ENCODE measurements at places on chromosomes 12 and 14. TPM values are rescaled to one million over a fixed set of nuclear protein-coding genes. Genes with fewer than 3 reads are reported as not detected.
A peak's percentile ranks its signal among the peaks of the same experiment; 100 is the strongest.

DNA sequence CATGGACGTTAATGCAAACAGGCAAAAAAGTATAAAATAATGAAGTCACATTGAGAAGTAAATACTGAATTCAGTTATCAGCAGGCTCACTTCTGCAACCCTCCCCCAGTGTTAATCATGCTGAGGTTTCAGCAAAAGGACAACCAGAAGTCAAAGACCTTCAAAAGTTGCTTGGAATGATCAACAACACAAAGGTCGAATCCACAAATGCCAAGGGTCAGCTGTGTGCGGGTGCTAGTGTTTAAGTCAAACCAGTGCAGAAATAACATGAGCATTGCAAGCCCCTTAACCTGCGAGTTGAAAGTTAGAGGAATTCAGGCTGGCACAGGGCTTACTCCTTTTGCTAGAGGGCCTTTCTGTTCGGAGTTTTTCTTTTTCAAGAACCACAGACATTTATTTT lies 436.7 kb upstream of the SEL1L start:
- DNase-seq, result no peak
- no peaks in the 10 kb centered on the region for H3K4me1 ChIP-seq
- H3K4me3 ChIP-seq, result no peak overlapping the region
- H3K27me3 ChIP-seq, result no peaks in the 10 kb centered on the region

DNA sequence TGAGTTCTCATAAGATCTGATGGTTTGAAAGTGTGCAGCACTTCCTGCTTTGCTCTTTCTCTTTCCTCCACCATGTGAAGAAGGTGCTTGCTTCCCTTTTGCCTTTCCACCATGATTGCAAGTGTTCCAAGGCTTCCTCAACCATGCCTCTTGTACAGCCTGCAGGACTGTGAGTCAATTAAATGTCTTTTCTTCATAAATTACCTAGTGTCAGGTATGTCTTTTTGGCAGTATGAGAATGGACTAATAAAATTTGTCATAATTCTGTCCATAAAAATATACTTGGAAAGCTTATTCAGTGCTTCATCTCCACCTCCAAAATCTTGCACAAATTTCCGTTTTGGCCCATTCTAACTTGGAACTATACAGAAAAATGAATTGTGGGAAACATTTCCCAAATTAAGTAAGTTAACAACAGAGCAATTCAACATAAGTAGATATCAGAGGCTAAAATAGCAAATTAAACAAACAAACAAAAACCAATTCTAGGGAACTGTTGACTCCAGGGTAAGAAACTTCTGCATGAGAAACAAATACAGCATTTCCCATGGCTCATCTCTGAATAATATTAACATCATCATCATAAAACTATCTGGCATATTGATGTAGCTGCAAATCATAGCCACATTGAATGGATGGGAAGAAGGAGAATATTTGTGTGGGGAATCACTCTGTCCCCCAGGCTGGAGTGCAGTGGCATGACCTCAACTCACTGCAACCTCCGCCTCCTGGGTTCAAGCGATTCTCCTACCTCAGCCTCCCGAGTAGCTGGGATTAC lies 459.5 kb upstream of the FAR2 start:
- H3K27me3 ChIP-seq, result no peaks in the 10 kb centered on the region
- DNase-seq, result no peak
- no peak overlapping the region for H3K4me3 ChIP-seq
- no peaks in the 10 kb centered on the region for H3K4me1 ChIP-seq

DNA sequence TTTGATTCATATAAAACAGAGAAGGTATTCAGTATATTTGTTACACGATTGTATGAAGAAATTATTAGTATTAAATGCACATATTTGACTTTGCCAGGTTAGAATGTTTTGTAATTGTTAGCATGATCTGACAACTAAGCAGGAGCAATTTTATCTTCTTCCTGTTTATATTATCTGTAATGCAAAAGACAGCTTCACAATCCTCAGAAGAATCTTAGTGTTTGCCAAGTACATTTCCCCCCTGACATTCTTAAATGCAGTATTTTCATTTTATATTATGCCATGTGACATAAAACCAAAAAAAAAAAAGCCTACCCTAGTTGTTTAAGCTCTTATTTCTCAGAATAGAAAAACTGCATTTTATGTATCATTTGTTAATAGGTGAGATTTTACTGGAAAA lies 469.4 kb downstream of the FOXG1 start:
- no peak for DNase-seq
- no peaks in the 10 kb centered on the region for H3K4me1 ChIP-seq
- no peaks in the 10 kb centered on the region for H3K27me3 ChIP-seq
- no peaks in the 10 kb centered on the region for H3K36me3 ChIP-seq

- H3K27ac ChIP-seq, result no peak overlapping the region
- no peaks in the 10 kb centered on the region for H3K27me3 ChIP-seq
- no peaks in the 10 kb centered on the region for H3K36me3 ChIP-seq
- no peak overlapping the region for H3K4me3 ChIP-seq
These were observed 24.2 kb downstream of the RPH3A start for GRCh38 chr12:112815589-112816321.

LRRC43 gene
- not detected for total RNA-seq

DNA sequence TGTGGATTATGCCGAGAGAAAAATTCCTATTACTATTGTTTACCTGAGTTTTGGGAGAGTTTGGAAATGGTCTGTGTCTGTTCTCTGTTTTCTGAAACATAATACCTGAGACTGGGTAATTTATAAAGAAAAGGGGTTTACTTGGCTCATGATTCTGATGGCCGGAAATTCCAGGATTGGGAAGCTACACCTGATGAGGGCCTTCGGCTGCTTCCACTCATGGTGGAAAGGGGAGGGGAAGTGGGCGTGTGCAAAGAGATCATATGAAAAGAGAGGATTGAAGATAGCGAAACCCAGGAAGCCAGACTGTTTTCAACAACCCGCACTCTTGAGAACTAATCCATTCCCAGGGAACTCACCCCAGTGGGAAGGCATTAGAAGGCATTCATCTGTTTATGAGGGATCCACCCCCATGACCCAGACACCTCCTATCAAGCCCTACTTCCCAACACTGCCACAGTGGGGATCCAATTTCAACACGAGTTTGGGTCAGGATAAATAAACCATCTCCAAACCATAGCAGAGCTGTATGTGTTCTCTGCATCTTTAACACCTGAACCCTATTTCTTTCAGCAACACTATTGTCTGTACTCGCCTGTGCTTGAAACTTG lies 51.1 kb downstream of the APAF1 start:
- H3K36me3 ChIP-seq, result peaks cover 26% of the 10 kb centered on the region
- no peaks in the 10 kb centered on the region for H3K27me3 ChIP-seq
- H3K4me1 ChIP-seq, result no peaks in the 10 kb centered on the region
- H3K27ac ChIP-seq, result no peak overlapping the region
- DNase-seq, result no peak
- no peak overlapping the region for H3K4me3 ChIP-seq

- DNase-seq, result peak; percentile 67
- peaks cover 4% of the 10 kb centered on the region for H3K4me1 ChIP-seq
- H3K27ac ChIP-seq, result peak overlapping the region; percentile 80
- peak overlapping the region; percentile 75 for H3K4me3 ChIP-seq
These were observed 3.2 kb downstream of the MLXIP start for GRCh38 chr12:122081697-122082221.

EML5 gene
- 0.35 TPM for total RNA-seq

HPD gene
- not detected for total RNA-seq

DNA sequence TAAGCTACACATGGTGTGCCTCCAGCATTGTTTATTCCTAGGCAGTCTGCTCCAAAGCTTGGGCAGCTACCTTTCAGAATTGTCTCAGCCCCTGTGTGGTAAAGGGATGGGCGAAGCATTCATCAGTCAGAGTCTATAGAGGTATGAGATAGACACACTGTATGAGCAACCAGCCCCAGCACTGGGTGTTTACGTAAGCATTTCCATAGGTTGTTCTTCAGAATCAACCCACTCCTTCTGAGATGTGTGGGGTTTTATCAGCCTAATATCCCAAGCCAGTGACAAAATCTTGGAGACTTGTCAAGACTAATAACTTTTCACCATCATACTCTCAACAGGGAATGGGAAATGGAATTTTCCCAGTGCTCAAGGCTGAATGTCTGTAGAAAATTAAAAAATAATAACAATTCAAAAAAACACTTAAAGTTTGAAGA lies 98.2 kb downstream of the BTG1 start:
- no peak for DNase-seq
- H3K4me3 ChIP-seq, result no peak overlapping the region
- H3K27ac ChIP-seq, result no peak overlapping the region
- no peaks in the 10 kb centered on the region for H3K36me3 ChIP-seq

DNA sequence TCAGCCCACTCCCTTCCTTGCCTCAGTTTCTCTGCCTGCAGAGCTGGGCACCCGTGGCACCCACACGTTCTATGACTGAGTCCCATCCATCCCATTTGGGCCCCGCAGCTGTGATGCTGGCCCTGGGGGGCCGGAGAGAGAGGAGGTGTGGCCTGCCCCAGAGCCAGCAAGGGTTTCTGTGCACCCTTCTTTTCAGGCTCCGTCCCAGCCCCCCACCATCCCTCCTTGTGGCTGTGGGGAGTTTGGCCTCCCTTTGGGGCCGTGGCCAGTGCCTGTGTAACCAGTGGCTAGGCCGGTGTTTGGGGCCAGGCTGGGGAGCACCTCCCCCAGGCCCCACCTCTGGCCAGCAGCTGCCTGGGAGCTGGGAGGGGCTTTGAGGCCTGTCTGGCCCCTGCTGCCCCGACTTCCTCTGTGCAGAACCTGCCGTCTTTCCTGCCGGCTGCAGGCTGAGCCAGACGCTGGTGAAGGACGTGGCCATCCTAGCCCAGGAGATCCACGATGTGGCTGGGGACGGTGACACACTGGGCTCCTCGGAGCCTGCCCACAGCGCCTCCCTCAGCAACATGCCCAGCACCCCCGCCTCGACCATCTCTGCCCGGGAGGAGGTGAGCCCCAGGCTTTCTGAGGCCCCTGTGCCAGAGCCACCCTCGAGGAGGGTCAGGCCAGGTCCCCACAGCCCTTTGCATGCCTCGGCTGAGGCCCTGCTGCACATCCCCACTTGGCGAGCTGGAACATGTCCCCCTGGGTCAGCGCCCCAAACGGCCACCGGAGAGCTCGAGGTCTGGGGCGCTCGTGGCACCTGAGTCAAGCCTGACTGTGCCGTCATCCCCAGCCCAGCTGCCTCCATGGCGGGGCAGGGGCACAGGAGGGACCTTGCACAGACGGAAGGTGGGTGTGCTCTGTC lies 27.7 kb downstream of the CEP170B start:
- H3K36me3 ChIP-seq, result no peaks in the 10 kb centered on the region
- H3K27ac ChIP-seq, result no peak overlapping the region
- no peaks in the 10 kb centered on the region for H3K27me3 ChIP-seq
- no peak overlapping the region for H3K4me3 ChIP-seq

RASAL1 gene
- 4.1 TPM for total RNA-seq

DNA sequence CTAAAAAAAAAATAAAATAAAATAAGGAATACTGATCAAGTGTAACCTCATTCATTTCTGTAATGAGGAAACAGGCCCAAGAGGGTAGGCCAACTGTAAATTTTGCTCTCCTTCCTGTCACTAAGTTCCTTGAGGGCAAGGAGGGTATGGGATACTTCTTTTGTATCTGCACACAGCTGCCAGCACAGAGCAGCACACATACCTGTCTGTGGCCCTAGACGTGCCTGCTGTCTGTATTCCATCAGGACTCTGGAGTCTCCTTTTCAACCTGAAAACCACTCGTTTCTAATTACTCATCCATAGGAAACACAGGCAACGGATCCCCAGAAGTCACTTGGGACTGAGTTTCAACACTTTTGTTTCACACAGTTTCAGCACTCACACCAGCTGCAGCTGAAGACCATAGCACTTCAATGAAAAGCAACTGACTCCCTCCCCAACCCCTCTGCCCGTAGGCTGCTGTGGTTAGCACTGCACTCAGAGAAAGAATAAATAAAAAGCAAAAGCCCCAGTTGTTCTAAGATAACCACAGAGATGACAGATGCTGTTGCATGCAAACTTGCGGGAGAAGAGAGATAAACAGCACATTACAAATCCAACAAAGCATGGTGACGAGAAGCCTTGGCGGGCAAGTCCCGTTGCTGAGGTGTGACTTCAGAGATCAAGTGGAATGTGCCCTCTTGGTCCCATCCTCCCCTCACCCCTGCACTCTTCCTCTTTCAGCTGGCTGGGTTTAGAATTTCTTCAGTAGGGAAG lies 24.9 kb downstream of the CRACR2A start:
- H3K36me3 ChIP-seq, result no peaks in the 10 kb centered on the region
- H3K4me3 ChIP-seq, result peak overlapping the region; percentile 5
- H3K27ac ChIP-seq, result peak overlapping the region; percentile 14
- no peaks in the 10 kb centered on the region for H3K4me1 ChIP-seq

DNA sequence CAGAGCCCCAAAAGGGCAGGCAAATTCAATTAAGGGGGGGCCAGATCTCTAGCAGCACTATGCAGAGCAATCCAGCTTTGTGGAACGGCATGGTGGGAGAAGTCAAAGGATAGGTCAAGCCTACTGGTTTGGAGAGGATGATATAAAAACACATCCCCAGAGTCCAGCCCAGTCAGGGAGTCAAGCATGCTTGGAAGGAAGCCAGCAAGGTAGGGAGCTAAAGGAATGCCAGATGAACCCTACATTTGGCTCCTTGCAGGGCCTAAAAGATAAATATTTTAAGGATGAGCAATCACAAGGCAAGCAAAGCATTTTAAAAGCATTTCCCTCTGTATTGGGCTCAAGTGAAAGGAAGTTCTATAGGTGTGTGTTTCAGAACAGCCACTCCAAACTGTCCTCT lies 21.4 kb downstream of the KCTD10 start:
- no peaks in the 10 kb centered on the region for H3K36me3 ChIP-seq
- no peak overlapping the region for H3K4me3 ChIP-seq
- peaks cover 3% of the 10 kb centered on the region for H3K4me1 ChIP-seq
- no peaks in the 10 kb centered on the region for H3K27me3 ChIP-seq
- no peak for DNase-seq

TMEM233 gene
- total RNA-seq, result not detected

GRCh38 chr12:9961106-9961505 lies 10.1 kb upstream of the CLEC12A start:
- no peak overlapping the region for H3K27ac ChIP-seq
- H3K4me3 ChIP-seq, result no peak overlapping the region
- H3K36me3 ChIP-seq, result no peaks in the 10 kb centered on the region
- no peak for DNase-seq
- no peaks in the 10 kb centered on the region for H3K4me1 ChIP-seq
- no peaks in the 10 kb centered on the region for H3K27me3 ChIP-seq

GRCh38 chr12:41277946-41278267 lies 89.8 kb downstream of the PDZRN4 start:
- no peaks in the 10 kb centered on the region for H3K4me1 ChIP-seq
- no peak overlapping the region for H3K4me3 ChIP-seq
- no peaks in the 10 kb centered on the region for H3K36me3 ChIP-seq

DNA sequence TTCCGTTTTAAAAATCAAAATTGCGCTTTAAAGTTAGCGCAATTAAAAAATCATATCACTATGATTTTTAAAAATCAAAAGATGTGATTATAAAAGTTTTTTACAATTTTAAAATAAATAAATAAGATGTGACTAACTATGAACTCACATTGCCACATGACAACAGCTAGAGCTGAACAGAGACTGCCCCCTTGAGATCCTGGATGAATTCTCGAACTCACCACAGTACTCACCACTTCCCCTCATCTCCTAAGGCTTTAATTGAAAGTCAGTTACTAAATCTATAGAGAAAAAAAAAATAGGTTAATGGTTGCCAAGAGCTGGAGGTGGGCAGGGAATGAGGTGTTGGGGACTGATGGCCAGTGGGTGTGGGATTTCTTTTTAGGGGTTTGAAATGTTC lies 384.2 kb downstream of the ZFP36L1 start:
- no peaks in the 10 kb centered on the region for H3K36me3 ChIP-seq
- H3K27ac ChIP-seq, result no peak overlapping the region
- H3K4me1 ChIP-seq, result no peaks in the 10 kb centered on the region
- no peaks in the 10 kb centered on the region for H3K27me3 ChIP-seq
- no peak for DNase-seq
- H3K4me3 ChIP-seq, result no peak overlapping the region
